ENCODE measurements at places on chromosomes 4 and X. TPM values are rescaled to one million over a fixed set of nuclear protein-coding genes. Genes with fewer than 3 reads are reported as not detected.

DNA sequence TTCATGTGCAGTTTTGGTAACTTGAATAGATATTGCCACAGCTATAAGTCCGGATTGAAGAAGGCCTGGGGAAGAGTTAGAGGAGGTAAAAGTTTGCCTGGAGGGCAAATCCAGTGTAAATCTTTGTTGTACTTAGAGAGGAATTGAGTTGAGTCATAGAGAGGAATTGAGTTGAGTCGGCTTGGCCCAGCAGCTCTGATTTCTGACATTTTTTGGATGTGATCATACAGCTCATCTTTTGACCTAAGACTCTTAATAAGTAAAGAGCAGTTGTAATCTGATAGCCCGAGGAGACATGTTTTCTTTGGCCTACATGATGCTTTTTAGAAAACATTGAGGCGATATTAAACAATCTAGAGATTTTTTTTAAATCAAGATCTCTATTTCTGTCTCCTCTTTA is 3.9 kb downstream of the KIT start:
- no peak for DNase-seq

FOXR2 gene
- polyA plus RNA-seq = 0.22 TPM

SLC6A14 gene
- polyA plus RNA-seq = 1.1 TPM

GRCh38 chrX:34810364-34810763 is 132.2 kb upstream of the FAM47B start:
- DNase-seq = no peak

- DNase-seq = no peak
Observed at GRCh38 chr4:68324519-68325262, 25.2 kb downstream of the YTHDC1 start.

DNA sequence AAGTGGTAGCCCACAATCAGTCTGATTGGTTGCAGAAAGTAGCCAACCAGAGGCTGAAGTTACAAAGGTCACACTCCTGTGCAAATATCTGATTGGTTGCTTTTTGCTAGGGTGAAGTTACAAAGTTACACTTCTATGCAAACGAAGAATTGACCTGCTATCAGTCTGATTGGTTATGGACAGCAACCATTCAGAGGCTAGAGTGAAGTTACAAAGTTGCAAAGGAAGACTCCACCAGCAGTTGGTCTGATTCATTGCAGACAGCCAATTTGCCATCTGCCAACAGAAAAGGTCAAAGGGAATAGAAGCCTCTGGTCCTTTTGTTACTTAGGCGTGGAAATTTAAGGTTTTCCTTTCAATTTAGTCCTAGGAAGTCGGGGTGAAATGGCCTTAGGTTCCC is 377.7 kb downstream of the PRDM5 start:
- DNase-seq = no peak

DNA sequence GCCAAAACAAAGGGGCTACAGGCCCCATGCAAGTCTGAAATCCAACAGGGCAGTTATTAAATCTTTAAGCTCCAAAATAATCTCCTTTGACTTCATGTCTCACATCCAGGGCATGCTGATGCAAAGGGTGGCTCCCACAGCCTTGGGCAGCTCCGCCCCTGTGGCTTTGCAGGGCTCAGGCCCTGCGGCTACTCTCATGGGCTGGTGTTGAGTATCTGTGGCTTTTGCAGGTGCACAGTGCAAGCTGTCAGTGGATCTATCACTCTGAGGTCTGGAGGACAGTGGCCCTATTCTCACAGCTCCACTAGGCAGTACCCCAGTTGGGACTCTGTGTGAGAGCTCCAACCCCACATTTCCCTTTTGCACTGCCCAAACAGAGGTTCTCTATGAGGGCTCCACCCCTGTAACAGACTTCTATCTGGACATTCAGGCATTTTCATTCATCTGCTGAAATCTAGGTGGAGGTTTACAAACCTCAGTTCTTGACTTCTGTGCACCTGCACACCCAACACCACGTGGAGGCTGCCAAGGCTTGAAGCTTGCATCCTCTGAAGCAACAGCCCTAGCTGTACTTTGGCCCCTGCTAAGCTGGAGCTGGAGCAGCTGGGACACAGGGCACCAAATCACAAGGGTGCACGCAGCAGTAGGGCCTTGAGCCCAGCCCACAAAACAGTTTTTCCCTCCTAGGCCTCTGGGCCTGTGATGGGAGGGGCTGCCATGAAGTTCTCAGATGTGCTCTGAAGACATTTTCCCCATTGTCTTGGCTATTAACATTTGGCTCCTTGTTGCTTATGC is 154.8 kb upstream of the PDE5A start:
- no peak for DNase-seq

DNA sequence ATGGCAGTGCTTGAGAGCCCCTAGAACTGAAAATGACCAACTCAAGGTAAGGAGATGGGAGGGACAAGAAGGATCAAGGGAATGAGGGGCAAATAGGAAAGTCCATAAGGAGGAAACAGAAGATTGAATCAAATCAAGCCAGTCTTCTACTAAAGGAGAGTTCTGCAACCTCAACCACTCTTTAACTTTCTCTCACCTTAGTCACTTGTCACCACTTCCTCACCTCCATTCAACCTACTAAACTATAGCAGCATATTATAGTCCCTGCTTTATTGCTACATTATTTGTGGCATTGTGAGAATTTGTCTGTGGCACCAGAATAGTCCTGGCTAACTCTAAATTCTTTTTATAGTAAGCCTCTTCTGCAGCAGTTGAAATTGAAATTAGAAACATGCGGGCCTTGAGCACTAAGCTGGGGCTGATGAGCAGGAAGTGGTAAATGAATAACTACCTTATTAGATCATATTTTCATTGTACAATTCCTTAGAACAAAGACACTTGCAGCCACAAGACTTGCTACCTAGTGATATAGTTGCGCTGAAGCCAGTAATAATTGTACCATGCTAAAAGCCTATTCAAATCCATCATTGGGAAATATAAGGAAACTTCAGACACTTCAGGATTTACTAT is 336.9 kb downstream of the ZNF674 start:
- peak; percentile 52 for DNase-seq

ADH1A gene
- 1.3 TPM for polyA plus RNA-seq

DNA sequence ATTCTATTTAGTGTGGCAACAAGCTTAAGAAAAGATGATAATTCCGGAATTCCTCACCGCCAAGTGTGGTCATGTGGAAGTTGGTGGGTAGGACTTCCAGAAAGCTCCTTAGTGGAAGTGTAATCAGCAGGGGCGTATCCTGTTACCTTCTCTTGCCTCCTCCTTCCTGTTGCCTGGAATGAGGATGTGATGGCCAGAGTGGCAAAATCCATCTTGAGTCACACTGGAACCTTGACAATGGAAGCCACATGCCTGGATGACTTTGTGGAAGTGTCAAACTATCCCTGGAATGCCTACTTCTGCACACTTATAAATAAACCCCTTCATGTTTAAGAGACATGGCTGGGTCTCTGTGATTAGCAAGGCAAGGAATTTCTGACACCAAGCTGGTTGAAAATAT is 191.0 kb downstream of the PRDM5 start:
- no peak for DNase-seq

DNA sequence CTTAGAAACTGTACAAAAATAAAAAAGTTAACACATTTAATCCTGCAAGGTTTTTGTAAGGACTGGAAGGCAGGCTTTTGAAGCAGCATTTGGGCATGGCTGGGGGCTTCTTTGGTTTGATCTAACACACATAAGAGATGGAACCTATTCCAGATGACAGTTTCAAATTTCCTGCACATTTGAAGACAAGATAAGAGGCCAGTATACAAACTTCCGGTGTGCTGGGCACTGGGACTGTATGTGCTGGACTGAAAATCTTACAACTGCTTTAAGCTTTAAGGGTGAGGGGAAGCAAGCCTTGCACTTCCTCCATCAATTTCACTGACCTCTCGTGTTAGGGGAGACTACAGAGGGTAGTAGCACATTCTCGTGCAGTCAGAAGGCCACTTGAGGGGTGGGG is 122.9 kb downstream of the AMMECR1 start:
- DNase-seq = no peak

DNA sequence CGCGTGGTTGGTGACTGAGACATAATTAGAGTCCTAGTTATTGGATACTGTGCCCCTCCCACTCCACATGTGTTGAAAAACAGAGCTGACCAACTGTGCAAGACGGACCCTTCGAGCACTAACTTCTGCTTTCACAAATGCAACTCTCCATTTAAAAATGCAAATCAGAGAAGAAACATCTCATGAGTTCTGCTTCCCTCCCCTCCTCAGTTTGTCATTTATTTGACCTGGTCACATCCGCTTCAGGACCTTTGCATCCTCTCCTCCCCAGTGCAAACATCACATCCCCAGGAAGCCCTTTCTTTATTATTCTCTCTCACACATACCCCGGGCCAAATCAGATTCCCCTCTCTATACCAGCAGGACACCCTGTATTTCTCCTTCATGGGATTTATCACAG is 38.1 kb upstream of the NOCT start:
- no peak for DNase-seq

KLHL15 gene
- polyA plus RNA-seq = 14.6 TPM

DNA sequence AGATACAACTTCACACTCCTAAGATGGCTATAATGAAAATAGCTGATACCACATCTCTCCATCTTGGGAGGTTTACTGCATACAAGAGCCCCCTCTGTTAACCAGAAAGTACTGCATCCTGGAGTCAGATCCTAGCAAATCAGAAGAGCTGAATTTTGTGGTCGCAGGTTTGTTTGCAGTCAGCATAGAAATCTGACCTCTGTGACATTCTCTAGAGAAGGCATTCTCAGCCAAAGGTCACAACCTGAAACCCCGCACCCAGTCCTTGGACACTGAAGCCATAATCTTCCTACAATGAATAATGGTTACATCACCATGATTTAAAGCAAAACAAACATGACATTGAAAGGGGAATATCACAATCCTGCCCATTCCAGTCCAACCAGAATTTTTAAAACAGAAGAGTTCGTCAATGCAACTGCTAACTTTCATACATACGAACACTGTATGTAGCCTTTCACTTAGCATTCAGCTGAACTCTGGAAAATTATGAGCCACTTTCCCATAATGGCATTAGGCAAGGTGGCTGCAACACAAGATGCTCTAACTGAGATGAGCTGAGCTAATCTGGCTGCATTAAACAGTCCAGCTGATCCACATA is 17.6 kb downstream of the HS6ST2 start:
- DNase-seq = no peak

GRCh38 chr4:121098266-121098665 is 25.9 kb upstream of the NDNF start:
- no peak for DNase-seq

- DNase-seq = no peak
Observed at GRCh38 chr4:128728190-128728589, 81.3 kb upstream of the JADE1 start.

DNA sequence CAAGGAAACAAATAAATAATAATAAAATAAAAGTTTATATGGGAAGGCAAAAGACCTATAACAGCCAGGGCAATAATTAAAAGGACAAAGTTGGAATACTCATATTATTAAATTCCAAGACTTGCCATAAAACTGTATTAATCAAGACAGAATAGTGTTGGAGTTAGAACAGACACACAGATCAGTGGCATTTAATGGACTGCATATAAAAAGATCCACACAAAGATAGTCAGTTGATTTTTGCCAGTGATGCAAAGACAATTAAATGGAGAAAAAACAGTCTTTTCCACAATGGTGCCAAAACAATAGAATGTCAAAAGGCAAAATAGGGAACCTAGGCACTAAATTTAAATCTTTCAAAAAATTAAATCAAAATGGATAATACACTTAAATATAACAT is 587.1 kb upstream of the GRIA3 start:
- no peak for DNase-seq

GRCh38 chrX:111071542-111072277 is 24.3 kb upstream of the PAK3 start:
- no peak for DNase-seq

KDR gene
- polyA plus RNA-seq = 14.5 TPM

EXOC1L gene
- polyA plus RNA-seq = not detected

DNA sequence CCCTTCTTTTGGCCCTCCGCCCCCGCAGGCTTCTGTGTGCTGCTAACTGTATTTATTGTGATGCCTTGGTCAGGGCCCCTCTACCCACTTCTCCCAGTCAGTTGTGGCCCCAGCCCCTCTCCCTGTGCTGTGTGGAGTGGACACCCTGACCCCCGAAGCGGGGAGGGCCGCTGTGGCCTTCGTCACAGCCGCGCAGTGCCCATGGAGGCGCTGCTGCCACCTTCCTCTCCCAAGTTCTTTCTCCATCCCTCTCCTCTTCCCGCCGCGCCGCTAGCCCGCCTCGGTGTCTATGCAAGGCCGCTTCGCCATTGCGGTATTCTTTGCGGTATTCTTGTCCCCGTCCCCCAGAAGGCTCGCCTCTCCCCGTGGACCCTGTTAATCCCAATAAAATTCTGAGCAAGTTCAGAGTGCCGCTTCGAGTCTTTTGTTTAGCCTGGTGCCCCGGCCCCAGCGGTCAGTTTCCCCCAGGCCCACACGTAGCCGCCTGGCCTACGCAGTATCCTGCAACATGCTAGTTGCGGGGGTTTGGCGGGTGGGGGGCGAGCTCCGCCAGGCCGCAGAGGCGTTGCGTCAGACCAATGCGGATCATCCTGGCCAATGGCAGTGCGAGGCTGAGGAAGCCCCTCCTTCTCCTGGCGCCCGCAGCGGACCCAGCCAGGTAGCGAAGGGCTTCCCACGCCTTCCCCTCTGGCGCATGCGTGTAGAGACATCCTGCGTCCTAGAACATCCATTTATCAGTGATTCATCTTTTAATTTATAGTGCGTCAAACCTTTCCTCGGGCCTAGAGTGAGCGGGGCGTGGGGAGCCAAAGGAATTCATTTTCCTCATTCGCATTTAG is 5.6 kb upstream of the KANTR start:
- DNase-seq = peak; percentile 77

SMR3B gene
- polyA plus RNA-seq = not detected

DNA sequence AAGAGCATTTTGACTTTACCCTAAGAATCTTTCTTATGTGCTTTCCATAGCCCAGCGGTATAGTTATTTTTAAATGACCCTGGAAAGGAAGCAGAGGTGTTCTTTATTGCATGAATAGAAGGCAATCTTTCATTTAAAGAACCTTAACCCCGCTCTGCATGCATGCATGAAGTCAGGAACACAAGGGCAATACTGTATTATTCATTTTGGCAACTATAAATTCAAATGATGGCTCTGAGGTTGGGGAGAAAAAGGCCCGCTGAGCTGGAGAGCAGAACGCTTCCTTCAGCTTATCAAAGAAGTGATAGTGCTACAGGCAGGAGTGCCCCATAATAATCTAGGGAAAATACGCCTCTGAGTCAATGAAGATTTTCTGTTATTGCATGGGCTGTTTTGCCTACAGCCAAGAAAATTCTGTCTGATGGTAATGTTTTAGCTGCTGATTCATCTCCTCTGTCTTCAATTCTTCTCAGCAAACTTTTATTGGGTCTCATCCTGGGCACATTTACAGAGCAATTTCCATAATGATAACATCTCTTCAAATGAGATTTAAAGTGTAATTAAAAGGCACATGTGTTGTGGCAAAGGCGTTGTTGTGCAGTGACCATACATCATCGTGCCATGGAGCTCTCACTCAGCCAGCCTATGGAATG is 452.2 kb upstream of the FTHL17 start:
- DNase-seq = no peak

DNA sequence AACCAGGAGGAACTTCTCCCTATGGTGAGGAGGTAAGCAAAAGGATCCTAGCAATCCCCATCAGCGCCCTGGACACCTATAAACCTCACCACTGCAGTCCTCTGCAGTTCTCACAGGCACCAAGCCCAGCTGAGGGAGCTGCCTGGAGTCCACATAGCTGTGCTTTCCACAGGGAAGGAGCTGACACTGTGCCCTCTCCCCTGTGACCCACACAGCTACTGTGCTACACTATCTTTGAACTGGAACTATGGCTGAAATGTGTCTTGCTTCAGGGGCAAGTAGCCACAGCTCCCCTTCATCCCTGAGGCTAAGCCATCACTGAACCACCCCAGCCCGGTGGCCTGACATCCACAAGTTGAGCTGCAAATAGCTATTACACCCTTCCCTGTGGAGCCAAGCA is 208.5 kb upstream of the RPL34 start:
- no peak for DNase-seq

KIF4A gene
- polyA plus RNA-seq = 7.7 TPM

DGAT2L6 gene
- not detected for polyA plus RNA-seq

PDGFRA gene
- 92.0 TPM for polyA plus RNA-seq

FAAH2 gene
- polyA plus RNA-seq = 10.6 TPM
